ENCODE measurements at places on chromosomes 12 and 14.
A peak's percentile ranks its signal among the peaks of the same experiment; 100 is the strongest.

- peak; percentile 53 for DNase-seq
Measured at GRCh38 chr14:90295870-90296516, 35.7 kb downstream of the NRDE2 start.

DNA sequence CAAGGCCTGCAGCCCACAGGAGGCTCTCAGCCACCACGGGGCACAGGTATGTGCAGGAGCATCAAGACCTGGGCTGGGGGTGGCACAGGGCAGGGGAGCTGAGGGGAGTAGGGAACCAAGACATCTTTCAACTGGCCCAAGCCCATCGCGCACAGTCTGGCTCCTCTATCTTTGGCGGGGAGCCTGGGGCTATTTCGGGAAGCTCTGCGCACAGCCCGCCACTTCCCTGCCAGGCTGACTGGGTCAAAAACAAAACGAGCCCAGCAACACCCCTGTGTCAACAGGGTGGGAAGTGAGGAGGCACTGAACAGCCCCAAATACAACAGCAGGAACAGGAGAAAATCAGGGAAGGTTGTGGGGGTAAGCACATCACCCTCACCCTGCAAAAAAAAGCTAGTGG is 83.9 kb downstream of the ARL6IP4 start:
- no peak for DNase-seq

DNA sequence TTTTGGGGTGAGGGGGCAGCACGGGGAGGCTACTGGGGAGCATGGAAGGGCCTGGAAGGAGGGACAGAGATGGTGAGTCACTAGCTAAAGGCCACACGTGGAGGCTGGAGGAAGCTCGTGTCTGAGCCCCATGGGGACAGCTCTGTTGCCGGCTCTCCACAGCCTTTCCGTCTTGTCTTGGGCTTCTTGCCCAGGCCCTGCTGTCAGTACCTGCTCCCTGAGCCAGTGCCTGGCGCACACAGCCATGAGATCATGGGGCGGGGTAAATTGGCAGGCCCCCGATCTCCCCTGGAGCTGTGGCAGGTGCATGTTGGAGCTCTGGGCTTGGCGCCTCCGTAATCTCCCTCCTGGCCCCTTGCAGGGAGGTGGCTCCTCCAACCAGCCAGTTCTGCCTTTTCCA is 16.1 kb upstream of the KRT80 start:
- DNase-seq = no peak

- DNase-seq = no peak
Measured at GRCh38 chr12:1428671-1429070, 165.7 kb downstream of the FBXL14 start.

DNA sequence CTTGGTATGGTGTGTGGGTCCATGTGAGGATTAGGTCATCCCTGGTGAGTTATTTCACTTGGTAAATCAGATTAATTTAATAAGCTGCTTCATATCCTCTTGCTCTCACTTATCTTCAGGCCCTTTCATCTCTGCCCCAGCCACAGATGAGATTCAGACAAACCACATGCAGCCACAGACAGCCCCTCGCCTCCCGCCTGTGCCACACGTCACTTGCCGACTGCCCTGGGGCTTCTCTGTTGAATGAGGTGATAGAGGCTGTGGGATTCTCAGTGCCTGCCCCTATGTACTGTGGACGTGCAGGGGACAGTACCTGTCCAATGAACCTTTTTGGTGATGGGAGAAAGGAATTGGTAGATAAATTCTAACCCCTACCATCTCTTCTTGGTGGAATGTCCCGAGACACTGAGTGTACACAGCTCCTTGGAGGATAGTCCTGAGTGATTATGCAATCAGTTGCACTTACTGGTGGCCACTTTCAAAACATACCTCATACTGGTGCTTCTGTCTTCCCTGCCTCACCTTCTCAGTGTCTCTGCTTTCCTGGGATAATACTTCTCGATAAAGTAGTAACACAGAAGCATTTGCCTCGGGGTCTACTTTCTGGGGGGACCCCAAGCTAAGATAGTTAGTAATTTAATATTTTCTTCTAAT is 248.7 kb downstream of the TTC6 start:
- no peak for DNase-seq

DNA sequence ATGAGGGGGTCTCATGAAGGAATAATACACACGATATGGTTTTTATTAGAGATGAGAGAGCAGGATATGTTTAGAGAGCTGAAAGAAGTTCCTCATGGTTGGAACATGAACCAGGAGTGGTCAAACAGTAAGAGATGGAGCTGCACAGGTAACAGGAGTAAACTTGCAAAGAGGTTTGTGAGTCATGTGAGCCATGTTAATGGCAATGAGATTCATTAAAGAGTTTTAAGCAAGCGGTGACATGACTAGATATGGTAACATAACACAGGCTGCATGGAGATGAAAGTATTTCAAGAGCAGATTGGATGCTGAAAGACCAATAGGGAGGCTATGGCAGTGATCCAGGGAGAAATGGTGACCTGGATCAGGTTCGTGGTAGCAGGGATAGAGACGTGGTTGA is 62.6 kb upstream of the SSTR1 start:
- no peak for DNase-seq

DNA sequence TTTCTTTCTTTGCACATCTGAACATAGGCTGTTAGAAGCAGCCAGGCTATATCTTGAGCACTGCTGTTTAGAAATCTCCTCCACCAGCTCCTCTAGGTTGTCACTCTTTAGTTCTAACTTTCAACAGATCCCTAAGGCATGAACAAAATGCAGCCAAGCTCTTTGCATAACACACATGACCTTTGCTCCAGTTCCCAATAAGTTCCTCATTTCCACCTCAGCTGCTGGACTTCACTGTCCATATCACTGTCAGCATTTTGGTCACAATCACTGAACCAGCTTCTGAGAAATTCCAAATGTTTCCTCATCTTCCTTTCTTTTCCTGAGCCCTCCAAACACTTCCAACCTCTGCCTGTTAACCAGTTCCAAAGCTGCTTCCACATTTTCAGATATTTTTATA is 27.6 kb upstream of the C14orf132 start:
- DNase-seq = no peak

DNA sequence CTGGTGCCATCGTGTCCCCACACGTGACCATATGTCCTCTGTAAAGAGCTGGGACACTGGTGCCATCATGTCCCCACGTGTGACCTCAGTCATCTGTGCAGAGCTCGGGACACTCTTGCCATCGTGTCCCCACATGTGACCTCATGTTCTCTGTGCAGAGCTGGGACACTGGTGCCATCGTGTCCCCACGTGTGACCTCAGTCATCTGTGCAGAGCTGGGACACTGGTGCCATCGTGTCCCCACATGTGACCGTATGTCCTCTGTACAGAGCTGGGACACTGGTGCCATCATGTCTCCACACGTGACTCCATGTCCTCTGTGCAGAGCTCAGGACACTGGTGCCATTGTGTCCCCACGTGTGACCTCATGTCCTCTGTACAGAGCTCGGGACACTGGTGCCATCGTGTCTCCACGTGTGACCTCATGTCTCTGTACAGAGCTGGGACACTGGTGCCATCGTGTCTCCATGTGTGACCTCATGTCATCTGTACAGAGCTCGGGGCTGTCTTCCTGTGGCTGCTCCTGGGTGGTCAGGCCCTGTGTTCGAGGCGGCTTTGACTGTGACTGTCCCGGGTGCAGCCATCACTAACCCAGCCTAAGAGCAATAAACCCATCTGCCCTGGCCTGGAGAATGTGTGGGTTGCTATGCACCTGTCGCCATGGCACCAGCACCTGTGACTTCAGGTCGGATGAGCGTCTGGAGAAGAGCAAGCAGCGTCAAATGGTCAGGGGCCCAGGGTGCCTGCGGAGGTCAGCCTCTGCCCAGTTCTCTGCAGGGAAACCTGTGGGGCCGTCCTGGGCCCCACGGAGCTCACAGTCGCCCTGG is 334.4 kb downstream of the ADGRD1 start:
- DNase-seq = no peak

- no peak for DNase-seq
Measured at GRCh38 chr14:94474581-94475031, 1.4 kb downstream of the SERPINA9 start.

DNA sequence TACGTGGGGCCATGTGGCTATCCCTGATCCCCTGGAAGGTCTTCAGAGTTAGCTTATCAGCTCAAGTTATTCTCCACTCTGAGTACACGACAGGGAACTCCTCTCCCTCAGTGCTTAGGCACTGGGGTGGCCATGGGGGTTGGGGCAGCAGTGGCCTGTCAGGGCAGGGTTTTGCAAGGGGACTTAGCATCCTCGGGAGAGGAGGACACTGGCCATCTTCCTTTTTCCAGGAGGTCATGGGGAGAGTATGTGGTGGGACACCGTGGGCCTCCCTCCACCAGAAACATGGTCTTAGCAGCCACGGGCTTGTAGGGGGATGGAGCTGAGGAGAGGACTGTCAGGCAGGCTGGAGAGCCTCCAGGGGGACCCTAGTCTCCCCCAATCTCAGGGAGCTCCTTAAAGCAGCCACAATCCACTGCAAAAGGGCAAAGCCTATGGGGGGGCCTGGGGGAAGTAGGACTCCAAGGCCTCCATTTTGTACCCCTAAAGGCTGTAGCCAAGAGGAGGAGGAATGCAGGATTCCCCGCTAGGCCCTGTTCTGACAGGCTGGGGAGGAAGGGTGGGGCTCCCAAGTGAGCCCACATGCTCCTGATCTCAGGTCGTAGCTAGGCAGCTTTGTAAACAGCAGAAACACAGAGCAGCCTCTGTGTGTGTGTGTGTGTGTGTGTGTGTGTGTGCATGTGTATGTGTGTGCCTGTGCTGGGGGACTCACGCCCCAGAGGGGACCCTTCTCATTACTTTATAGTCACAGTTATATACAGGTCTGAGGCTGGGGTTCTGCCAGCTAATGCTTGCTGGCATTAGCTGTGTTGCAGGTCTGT is 36.6 kb downstream of the KRT80 start:
- DNase-seq = peak; percentile 55

DNA sequence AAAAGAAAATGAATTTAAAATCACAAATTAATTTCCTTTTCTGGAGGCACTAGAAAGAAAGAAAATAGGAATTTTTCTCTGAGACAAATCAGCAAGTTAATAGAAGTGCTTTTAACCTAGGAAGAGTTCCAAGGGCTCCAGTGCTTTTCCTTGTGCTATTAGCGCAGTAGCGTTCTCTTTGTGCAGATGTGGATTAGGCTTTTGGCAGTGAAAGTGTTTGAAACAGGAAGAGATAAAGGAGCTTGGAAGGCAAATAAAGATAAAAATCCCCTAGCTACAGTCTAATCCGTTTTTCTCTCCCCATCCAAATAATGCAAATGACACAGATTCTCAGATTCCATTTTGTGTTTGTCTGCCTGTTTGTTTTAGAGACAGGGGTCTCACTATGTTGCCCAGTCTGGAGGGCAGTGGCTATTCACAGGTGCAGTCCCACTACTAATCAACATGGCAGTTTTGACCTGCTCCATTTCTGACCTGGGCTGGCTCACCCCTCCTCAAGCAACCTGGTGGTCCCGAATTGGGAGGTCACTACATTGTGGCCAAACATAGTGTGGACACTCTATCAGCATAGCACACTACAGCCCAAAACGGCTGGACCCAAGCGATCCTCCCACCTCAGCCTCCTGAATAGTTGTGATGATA is 166.1 kb downstream of the PAWR start:
- no peak for DNase-seq

DNA sequence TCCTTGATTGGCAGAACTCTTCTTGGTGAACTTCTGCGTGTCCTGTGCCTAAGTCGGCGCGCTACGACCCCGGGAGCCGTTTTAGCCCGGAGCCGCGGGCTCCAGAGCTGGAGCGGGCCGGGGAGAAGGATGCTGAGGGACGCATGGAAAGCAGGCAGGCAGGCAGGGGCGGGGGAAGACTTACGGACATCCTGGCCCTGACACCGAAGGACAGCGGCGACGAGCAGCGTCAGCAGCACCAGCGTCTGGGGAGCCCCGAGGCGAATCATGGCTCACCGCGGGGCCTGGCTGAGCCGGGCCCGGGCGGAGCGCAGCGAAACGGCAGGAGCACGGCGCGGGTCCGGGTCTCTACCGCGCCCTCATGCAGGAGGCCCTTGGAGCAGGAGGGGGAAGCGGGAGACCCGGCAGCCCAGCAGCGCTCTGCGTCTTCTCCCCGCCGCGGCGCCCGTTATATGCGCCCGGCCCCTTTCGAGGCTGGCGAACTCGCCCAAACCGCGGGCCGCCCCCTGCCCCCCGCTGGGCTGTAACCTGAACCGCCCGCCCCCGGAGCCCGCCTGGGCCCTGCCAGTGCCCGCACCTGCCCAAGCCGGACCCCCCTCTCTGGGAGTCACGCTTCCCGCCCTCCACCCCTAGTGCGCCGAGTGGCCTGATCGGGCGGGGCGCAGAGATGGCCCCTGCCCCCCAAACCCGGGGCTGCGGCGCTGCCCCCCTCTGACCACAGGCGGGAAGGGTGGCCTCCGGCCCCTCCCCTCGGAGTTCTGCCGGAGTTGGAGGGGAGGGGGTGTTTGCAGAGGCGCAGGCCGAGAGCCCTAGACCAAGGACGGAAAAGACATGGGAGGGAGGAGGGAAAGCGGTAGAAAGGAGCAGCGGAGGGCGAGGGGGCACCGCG is at the start of gene COL2A1:
Gene COL2A1, minus strand, starts transcription at position 424 of the 889 bp plus-strand sequence. Its CDS starts 155 bp downstream, at position 269.
- DNase-seq = peak; percentile 27

DNA sequence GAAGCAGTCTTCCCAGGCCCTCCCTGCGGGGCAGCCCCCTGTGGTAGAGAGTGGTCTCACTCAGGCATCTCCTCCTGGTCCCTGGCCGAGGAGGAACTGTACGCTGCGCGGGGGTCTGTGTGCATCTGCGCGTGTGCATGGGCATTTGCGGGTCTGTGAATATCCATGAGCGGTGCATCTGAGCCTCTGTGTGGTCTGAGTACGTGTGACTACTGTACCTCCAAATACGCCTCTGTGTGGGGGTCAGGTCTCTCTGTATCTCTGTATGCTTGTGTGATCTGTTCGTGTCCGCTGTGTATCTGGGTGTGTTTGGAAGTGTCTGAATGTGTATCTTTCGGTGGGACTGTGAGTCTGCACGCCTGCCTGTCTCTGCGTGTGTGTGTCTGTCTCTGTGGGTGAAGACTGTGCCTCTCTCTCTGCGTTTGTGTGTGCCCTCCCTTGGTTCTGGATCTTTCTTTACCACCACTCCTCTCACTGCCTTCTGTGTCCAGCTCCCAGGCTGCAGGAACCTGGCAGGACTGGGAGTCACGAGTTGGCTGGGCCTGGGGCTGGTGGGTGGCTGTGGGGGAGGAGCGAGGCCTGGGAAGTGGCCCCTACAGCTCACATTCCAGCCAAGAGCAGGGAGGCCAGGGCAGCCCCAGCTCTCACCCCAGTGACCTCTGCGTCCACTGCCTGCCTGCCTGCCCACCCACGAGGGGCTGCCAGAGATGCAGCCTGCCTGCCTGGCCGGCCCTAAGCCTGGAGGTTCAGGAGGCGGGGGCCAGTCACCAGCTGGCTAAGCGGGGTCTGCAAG is 1.1 kb upstream of the PGF start:
- no peak for DNase-seq

- no peak for DNase-seq
Measured at GRCh38 chr14:61677479-61677878, 17.8 kb upstream of the HIF1A start.

GRCh38 chr12:62605981-62606380 is 139.4 kb downstream of the MON2 start:
- no peak for DNase-seq

- no peak for DNase-seq
Measured at GRCh38 chr12:117142094-117142493, 42.9 kb upstream of the TESC start.

All from hematopoietic multipotent progenitor cell treated with erythropoietin and hydrocortisone succinate and interleukin-3 and kit ligand, for 6 days (in vitro differentiated cells).